Left renal cortex interstitium (tissue), 4 donors: ENCODE measurements at places on chromosomes 12 and 14. TPM values are rescaled to one million over a fixed set of nuclear protein-coding genes. Genes with fewer than 3 reads are reported as not detected.

Gene FOXN4
- polyA plus RNA-seq: 1.1 TPM

Gene IAPP
- not detected for polyA plus RNA-seq

Gene IL22
- polyA plus RNA-seq: not detected

Gene MSI1
- 31.9 TPM for polyA plus RNA-seq

Gene TMPRSS12
- 0.16 TPM for polyA plus RNA-seq

Gene AMN
- 43.3 TPM for polyA plus RNA-seq

Gene PPHLN1
- polyA plus RNA-seq: 58.9 TPM

Gene GUCY2C
- polyA plus RNA-seq: 0.51 TPM

Gene NRXN3
- polyA plus RNA-seq: 5.5 TPM

Gene LPAR5
- polyA plus RNA-seq: 1.4 TPM

Gene POP5
- polyA plus RNA-seq: 64.1 TPM

Gene ARHGDIB
- polyA plus RNA-seq: 44.5 TPM

Gene CLEC14A
- polyA plus RNA-seq: 16.2 TPM

Gene GPR84
- polyA plus RNA-seq: not detected
